ENCODE measurements at places on chromosomes 5 and 9.

DNA sequence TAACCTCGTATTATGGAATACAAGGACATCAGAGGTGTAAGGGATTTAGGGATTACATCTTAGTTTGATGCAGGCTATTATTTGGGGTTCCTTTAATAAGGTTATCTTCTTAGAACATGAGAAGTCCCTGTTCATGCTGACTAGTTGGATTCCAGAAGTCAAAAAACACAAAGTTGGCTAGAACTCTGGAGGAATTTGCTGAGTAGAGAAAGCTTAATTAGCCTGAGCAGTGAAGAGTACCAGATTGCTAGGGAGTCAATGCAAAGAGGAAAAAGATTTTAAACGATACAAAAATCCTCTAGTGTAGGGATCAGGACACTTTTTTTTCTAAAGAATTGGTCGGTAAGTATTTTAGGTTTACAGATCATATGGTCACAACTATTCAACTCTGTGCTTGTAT is 1872.5 kb upstream of the C9orf72 start:
- DNase-seq = no peak

GRCh38 chr9:34512131-34513078 is 10.4 kb downstream of the ENHO start:
- no peak for DNase-seq

DNA sequence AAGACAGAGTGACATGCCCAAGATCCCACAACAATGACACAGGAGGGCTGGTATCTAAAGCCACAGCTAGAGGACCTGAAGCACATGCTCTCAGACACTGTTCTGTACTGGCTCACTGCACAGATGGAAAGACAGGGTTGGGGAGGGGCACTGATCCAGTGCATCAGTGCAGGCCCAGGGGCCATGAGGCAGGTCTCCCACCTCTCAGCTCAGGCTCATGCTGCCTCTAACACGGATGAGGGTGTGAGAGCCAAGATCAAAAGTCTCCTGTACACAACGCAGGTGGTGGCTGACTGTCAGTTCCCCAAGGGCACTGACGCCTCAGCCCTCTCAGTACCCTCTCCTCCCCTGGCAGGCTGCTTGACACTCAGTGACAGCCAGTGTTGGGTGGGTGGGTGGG is 10.9 kb downstream of the RAPGEF1 start:
- DNase-seq = peak; percentile 77

DNA sequence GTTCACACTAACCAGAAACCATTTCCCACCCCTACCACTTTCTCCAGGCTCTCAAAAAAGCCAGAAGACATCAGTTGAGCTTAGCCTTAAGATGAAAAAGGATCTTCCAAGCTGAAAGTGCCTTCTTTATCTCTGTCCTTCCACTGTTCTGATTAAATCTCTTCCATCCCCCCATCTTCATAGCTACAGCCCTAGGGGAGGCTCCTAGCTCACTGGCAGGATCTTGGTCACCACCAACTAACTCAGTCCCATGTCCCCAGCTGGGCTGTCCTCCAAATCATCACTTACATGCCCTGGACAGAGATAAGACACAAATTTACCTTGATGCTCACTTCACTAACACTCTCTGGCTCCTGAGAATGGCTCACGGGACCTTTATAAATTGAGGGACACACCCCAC is 14.3 kb downstream of the LCP2 start:
- DNase-seq = no peak

GRCh38 chr5:142192286-142193113 is 83.9 kb downstream of the NDFIP1 start:
- no peak for DNase-seq

GRCh38 chr9:4855841-4856240 is 63.1 kb downstream of the RCL1 start:
- no peak for DNase-seq

- no peak for DNase-seq
Observed at GRCh38 chr9:19252174-19252884, 21.8 kb downstream of the DENND4C start.

DNA sequence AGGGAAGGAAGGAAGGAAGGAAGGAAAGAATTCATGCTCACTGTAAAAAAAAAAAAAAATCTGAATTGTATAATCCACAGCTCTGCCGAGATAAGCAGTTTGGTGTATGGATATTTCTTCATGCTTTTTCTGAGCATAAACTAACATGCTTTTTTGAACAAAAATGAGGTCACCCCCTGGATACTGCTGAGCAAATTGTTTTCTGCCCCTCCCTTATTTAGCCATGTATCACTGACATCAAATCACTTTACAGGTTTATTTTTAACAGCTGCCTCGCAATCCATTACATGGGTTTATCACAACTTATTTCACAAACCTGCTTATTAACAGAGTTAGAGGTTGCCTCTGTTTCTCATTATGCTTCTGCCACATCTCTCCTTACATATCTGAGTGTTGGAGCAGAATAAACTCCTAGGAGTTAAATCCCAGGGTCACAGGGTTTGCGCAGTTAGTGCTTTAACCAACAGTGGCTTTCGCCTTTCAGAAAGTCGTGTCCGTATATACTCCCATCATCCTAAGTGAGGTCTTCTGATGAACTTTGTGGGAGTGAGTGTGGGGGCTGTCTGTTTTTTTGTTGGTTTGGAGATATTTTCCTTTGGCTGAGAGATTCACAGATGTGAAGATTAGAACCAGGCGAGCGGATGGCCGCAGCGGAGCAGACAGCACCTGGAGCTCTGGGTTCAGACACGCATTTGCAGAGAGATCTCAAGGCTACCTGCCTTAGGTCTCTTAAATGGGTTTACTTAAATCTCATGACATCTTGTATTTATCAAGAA is 57.7 kb downstream of the AK8 start:
- DNase-seq = no peak

DNA sequence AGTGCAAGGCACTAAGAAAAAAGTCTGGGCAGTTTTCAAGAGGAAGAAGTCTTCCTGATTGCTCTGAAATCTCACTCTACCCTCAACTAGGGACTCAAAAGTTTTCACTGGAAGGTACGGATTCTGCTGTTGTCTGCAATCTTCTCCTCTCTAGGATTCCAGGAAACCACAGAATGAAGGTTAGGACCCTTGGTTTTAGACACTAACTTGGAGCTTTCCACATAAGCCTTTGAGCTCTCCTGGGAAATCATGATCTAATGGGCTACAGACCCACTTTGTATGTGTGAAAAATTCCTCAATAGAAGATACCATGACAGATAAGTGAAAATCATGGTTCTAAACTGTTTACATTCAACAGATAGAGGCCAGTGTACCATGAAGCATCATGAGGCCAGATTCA is 265.1 kb downstream of the PSAT1 start:
- DNase-seq = no peak

DNA sequence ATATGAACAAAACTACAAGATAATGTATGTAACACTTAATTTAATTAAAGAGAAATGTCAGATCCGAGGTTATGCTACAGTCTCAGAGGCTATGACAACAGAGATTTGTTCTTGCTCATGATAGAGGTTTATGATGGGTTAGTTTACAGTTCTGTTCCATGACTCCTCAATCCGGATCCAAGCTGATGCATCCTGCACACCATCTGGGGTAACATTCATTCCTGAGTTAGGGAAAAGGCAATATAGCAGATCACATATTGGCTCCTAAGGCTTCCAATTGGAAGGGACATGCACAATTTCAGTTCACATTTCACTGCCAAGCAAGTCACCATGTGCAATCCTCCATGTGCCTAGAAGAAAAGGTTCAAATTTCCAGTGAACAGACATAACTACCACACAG is 40.4 kb downstream of the ABLIM3 start:
- DNase-seq = no peak

DNA sequence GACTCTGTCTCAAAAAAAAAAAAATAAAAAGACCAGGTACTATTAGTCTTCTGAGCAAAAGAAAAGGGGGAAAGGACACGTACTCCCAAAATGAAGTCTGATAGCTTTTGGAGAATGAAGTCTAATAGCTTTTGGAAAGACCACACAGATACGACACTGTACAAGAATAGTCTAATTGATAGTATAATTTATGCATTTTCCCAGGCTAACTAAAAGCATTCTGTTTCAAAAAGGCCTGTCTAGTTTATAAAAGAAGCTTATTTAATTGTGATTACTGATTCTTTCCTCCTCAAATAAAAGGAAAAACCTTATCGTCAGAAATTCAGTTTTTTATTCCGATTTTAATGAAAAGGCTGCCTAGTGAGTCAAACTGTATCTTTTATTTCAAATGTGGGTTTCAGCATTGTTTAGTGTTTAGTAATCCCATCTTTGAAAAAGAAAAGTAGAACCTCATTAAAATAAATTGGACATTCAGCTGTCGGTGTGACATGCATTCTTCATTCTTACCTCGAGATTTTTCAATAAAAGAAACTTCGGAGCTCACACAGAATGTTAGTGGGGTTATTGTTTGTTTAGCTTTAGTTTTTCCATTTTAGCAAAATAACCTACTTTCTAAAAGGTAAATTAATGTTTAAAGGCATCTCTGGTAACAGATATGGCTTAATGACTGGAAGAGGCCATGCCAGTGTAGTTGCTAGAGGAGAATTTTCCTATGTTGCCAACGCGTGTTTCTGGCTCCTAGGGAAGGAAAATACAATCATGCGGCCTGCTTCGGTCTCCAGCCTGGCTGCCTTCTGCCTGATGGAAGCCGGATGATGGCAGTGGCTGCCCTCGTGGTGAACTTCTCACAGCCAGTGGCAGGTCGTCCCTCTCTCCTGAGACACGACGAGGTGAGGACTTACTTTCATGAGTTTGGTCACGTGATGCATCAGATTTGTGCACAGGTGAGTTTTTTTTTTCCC is 70.0 kb downstream of the NLN start:
- no peak for DNase-seq

DNA sequence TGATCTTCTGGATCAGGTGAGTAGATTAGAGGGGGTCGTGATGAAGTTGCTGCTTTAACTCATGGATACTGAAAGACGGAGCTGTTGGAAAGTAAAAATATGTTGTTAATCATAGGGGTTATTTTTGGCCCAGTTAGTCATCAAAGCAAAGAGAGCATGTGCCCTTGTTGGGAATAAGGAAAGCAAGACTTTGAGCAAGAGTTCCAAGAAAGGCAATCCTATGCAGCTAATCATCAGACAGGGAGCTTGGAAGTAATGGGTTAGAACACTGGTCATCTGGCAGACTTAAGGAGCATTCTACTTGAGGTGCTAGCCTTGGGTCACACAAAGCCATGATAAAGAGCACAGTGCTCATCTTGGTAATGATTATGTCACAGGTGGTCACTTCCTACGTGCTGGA is 18.3 kb downstream of the ASPN start:
- DNase-seq = no peak

DNA sequence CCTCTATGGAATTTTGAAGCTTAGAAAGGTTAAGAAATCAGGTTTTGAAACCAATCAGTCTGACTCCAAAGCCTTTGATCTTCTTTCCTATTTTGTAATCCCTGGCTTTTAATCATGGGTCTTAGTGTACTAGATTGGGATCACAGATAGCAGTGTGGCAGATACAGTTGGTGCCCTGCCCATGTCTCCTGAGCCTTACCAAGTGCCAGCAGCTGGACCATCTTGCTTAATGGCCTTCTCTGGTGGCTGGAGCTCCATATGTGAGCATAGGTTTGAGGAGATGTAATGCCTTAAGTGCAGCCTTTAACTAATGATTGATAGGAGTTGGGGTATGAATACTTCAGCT is 16.7 kb upstream of the RIC1 start:
- no peak for DNase-seq

DNA sequence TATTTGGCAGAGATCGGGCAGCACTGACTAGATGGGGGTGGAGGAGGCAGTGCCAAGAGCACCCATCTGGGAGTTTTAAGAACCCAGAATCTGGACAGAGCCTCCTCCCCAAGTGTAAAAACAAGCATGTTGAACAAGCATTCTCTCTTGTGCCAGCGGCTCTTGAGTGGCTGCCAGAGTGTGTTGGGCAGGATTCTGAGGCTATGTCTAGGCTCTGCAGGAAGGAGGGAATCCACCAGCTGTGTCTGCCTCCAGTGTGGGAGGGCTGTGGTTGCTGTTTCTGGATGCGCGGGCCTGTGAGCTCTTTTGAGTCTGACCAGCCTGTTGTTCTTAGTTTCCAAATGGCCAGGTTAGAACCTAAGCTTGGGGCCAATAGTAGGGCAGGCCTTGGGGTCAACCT is 39.8 kb downstream of the HMCN2 start:
- no peak for DNase-seq

DNA sequence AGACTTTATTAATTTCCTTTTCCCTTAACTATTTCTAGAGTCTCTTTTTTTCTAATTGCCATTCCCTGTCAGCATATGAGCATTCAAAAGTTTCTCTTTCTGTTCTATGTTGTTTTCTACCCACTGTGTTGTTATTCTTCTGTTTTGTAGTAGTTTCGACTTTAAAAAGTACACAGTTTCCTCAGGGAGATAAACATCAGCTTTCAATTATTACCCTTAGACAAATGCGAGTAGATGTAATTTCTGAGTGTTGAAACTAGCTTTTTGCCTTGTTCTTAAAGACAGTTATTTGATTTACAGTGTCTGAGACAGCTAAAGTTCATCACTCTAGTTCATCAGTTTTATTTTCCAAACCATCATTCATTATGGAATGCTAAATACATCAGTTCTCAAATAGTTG is 19.5 kb downstream of the MTREX start:
- DNase-seq = no peak

DNA sequence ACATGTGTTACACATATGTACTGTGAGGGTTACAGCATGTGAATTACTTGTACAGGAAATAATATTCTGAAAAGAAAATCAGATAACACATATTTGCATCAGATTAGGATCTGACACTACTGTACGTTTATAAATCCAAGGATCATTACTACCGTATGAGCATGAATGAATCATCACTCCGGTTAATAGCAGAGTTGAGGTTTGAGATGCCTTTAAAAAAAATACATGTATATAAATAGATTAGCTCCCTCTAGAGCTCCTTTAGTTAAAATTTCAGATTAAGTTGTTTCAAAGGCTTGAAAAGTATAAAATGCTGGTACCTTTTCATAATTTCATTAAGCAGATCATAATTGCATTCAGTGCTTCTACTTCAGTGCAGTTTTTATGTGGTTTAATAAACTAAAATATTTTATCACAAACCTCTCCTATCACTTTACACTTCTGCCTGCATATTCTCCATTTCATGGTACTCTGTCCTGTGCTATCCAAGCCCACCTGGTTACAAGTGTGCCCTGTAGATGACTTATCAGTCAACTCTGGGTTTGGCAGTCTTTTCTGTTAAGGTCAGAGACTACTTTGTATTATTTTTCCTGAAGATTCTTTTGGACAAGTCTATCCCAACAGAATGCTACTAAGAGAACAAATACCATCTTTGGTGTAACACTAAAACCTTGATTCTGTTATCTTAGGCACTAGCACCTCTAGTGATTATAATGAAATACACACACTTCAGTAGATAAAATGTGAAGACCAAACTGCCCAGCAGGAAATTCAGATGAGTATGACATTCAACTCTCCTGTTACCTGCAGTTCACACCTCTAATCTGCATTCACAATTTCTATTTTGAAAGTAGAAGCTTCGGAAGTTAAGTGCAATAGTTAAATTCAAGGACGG is 48.0 kb upstream of the POU5F2 start:
- DNase-seq = no peak

GRCh38 chr9:133268335-133269056 is 6.5 kb downstream of the ABO start:
- no peak for DNase-seq

GRCh38 chr9:114908805-114909448 is 21.5 kb downstream of the TNFSF8 start:
- DNase-seq = peak; percentile 39

- DNase-seq = no peak
Observed at GRCh38 chr9:130266236-130267098, 907 bp downstream of the HMCN2 start.

GRCh38 chr5:38555354-38556087 is 925 bp downstream of the LIFR start:
- no peak for DNase-seq
